Nephron progenitor cell (in vitro differentiated cells): ENCODE measurements at places on chromosomes 16 and 17.

- no peak for DNase-seq
These were observed 218.8 kb upstream of the CHMP6 start for GRCh38 chr17:80772906-80773242.

DNA sequence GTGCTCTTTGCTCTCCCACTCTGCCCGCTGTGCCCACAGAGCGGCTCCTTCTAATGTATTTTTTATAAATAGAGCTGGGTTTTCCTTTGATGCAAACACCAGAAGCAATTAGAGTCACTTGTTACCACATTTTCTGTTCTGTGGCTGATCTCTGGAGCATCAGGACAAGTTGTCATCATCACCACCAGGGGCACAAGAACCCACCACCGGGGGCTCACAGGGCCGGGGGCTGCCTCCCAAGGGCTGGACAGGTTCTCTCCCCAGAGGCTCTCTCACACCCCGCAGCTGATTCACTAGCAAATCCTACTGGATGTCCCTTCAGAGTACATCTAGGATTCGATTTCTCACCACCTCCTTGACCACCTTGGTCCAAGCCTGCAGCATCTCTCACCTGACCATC, 18.5 kb downstream of the C16orf82 start:
- DNase-seq: no peak

GRCh38 chr16:89175280-89176146, 4.0 kb downstream of the CDH15 start:
- DNase-seq: no peak

DNA sequence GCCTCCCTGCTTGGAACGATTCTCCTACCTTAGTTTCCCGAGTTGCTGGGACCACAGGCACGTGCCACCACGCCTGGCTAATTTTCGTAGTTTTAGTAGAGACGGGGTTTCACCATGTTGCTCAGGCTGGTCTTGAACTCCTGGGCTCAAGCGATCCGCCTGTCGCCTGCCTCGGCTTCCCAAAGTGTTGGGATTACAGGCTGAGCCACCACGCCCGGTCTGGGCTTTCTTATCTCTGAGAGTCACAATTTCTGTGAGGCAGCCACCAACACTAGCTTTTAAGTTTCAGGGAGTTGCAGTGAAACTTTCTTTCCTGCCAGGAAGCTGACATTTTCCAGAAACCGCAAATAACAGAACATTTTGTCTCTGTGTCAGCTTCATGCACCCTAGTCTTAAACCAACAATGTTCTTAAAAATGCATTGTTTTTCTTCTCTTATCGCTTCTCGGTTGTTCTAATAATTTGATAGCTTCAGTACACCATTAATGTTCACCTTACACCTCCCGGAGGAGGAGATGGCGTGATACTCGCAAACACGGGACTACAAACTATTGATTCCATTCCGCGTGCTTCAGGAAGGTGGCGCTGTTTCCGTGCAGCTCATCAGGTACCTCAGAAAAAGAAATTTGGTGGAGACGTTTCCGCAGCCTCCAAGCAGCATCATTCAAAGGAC, 7.4 kb upstream of the DHRS7B start:
- DNase-seq: peak; percentile 65

DNA sequence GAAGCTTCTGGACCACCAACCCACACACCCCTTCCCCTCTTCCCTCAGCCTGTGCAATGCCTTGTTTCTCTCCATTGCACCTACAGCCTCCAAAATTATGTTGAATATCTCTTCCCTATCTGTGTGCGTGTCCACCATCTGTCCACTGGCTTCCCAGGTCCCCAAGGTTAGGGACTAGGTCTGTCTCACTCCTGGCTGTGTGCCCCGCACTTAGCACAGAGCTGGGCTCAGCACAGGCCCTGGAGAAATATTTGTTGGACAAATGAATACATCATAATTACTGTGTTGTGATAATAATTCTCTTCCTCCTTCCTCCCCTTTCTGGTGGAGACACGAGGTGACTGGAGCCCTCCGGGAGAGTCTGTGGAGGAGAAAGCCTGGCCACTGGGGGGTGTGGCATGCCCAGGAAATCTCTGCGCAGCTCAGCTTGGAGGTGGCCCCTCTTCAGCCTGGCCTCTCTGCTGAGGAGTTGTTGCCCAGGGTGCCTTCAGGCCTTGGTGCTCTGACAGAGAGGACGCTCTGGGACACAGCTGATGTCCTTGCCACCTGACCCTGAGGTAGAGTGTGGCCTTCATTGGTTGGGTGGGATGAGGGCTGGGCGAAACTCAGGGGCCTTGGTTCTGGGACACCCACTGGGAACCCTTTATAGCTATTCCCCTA, 3.3 kb upstream of the BRD7 start:
- DNase-seq: peak; percentile 56

DNA sequence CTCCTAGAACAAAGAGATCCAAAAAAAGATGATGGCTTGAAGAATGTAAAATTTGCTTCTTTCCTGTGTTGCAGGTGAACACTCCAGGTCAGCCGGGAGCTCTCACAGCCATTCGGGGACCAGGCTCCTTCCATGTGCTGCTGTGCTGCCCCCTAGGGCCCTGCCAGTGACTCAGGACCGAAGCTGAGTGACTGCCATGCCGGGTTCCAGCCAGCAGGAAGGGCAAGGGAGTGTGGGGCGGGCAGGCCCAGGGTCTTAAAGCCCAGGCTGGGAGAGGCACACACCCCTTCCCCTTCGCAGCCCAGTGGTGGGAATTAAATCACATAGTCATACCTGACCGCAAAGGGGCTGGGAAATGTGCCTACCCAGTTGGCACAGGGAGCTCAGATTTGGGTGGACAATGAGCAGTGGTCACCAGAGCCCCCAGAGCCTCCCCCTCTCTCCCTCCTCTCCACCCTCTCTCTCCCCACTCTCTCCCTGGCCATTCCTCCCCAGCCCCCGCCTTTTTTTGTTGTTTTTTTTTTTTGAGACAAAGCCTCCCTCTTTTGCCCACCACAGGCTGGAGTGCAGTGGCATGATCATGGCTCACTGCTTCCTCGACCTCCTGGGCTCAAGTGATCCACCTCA, 11.5 kb downstream of the EPOP start:
- peak; percentile 82 for DNase-seq
